Body of pancreas (tissue), 4 donors: ENCODE measurements at places on chromosomes 1 and 21. TPM values are rescaled to one million over a fixed set of nuclear protein-coding genes. Genes with fewer than 3 reads are reported as not detected.

GRCh38 chr1:171226747-171227370 is 21.4 kb upstream of the FMO1 start:
- peak; percentile 64 for DNase-seq
- H3K27me3 ChIP-seq: no peaks in the 10 kb centered on the region
- no peak overlapping the region for H3K27ac ChIP-seq
- H3K4me1 ChIP-seq: peaks cover 4% of the 10 kb centered on the region

The ARTN gene
- 1.3 TPM for total RNA-seq

DNA sequence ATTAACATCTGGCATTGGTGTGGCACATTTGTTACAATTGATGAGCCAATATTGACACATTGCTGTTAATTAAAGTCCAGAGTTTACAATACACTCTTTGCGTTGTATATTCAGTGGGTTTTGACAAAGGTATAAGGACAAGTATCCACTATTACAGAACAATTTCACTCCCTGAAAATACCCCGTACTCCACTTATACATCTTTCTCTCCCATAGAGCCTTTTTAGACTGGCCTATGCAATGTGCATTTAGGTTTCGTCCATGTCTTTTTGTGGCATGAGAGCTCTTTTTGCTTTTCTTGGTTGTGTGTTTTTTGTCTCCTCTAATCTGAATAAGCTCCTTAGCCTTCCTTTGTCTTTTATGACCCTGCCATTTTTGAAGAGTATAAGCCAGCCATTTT is 40.6 kb upstream of the TSNAX start:
- no peak overlapping the region for H3K4me3 ChIP-seq
- no peak for DNase-seq
- H3K36me3 ChIP-seq: no peaks in the 10 kb centered on the region
- no peaks in the 10 kb centered on the region for H3K27me3 ChIP-seq

- no peaks in the 10 kb centered on the region for H3K36me3 ChIP-seq
- peak; percentile 87 for DNase-seq
- H3K27me3 ChIP-seq: no peaks in the 10 kb centered on the region
- no peak overlapping the region for H3K4me3 ChIP-seq
- H3K27ac ChIP-seq: peak overlapping the region; percentile 88
Observed at GRCh38 chr1:16175610-16176553, 20.0 kb upstream of the EPHA2 start.
